Stimulated activated naive CD8-positive, alpha-beta T cell treated with anti-CD3 and anti-CD28 coated beads, Interleukin-15, amount 100 ng/mL, for 72 hours (primary cell): ENCODE measurements at places on chromosomes 7 and 10.

GRCh38 chr10:96683065-96683464 is 37.2 kb downstream of the PIK3AP1 start:
- DNase-seq = no peak

- DNase-seq = no peak
Measured at GRCh38 chr7:135560631-135561030, 2.9 kb downstream of the NUP205 start.

DNA sequence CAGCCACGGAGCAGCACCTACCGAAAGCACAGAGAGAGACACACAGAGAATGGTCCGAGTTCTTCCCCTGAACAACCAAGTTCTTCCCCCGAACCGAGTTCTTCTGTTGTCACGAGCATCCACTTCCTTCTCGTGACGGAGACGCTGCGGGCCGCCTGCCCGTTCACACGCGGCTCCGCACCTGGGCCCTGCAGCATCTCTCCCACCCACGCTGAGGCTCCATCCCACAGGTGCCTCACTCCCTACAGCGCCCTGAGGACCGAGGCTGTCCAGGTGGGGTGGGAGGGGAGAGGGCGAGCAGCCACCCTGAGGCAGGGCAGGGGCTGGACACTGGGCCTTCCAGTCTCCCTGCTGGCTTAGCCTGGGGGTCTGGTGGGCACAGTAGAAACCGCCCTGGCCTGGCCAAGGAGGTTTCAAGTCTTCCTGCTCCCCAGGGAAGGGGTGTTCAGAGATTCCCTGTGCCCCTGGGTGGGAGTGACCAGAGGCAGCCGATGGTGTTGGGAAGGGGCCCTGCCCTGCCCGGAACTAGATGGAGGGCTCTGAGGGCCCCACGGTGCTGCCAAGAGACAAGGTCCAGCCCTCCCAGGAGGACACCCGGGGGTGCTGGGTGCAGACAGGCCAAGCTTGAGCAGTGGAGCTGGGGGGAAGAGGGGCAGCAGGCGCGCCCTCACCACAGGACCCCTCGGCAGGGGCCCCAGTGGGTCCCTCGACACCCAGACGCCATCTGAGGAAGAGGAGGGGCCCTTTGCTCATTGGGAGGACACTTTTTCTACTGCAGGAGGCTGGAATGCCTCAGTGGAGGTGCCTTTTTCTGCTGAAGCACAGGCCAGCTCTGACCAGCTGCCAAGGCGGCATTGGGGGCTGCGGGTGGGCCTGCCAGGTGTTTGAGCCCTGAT is 5.2 kb upstream of the NKX6-2 start:
- no peak for DNase-seq

GRCh38 chr10:71268247-71268691 is 50.8 kb upstream of the SLC29A3 start:
- DNase-seq = no peak

- DNase-seq = no peak
Measured at GRCh38 chr7:46290374-46291049, 369.4 kb upstream of the IGFBP3 start.

- DNase-seq = no peak
Measured at GRCh38 chr7:151859111-151859947, 17.6 kb downstream of the PRKAG2 start.

DNA sequence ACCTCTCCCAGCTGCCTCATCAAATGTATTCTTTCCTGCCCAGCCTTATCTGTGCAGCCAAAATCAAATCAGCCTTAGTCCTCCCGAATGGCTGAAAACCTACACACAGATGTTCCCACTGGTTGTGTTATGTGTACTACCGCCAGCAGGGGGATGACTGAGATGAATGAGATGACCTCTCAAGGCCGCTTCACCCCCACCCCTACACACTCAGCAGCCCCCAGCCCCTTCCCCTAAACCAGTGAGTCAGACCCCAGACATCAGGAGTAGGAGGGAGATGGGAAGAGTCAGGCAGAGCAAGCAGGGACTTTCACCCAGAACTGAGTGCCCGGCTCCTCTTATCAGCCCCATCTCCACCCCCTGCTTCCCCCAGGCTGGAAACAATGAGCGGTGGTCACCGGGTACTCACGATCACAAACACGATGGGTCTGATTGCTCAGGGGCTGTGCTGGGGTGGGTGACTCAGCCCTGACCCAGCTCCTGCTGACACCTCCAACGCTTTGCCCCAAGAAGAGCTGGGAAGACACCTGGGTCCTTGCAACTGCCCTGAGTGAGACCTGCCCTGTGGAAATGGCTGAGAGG is 6.5 kb upstream of the C10orf105 start:
- no peak for DNase-seq

- DNase-seq = no peak
Measured at GRCh38 chr10:102661658-102662028, 17.4 kb downstream of the TRIM8 start.

DNA sequence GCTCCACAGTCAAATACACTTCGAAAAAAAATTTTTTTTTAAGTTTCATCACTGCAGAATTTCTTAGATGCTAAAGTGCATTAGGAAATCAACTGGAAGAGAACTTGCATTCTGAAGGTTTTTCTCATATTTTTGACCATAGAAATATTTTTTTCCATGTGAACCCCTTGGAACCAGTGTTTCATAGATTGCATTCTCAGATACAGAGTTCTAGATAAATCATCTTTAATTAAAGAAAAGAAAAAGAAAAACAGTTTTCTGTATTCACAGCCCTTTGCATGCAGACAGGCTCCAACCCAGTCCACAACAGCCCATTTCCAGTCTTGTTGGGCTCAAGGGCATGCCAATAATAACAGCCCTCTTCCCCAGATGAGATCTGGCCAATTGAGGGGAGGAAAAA is 75.5 kb upstream of the RPA3 start:
- no peak for DNase-seq

GRCh38 chr7:103718482-103719061 is 270.9 kb downstream of the RELN start:
- no peak for DNase-seq

DNA sequence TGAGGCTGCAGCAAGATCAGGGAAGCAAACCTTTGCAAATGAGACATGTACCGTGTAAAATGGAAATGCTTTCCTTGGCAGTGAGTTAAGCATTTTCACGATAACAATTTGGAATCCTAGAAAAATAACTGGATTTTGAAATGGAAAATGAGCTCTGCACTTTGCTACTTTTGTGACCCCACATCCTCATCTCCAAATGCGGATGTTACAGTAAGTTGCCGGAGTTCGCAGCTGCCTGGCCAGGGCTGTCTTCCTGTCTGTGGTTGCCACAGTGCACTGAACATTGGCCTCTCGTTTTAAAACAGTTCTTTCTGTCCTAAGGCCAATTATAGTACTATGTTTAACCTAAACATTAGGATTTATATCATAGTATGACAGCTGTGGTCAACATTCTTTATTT is 136.2 kb upstream of the FZD8 start:
- no peak for DNase-seq

DNA sequence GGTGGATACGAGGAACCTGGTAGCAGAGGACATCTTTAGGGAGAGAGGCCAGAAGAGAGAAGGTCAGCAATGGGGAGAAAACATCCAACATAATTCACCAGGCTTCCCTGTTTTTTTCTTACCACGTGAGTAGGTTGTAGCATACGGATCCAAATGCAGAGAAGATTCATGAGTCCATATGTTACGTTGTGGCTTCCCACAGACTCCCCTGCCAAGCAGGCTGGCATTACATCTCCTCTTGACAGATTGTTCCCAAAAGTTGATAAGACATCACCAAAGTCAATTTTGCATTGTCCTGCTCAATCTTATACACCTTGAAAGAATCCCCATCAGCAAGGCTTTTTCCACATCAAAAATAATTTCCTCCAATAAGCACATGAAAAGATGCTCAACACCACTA is 39.7 kb downstream of the DRGX start:
- no peak for DNase-seq

GRCh38 chr10:116464257-116464656 is 36.6 kb downstream of the PNLIPRP3 start:
- no peak for DNase-seq

- DNase-seq = no peak
Measured at GRCh38 chr10:75407224-75407712, 5.7 kb upstream of the ZNF503 start.

DNA sequence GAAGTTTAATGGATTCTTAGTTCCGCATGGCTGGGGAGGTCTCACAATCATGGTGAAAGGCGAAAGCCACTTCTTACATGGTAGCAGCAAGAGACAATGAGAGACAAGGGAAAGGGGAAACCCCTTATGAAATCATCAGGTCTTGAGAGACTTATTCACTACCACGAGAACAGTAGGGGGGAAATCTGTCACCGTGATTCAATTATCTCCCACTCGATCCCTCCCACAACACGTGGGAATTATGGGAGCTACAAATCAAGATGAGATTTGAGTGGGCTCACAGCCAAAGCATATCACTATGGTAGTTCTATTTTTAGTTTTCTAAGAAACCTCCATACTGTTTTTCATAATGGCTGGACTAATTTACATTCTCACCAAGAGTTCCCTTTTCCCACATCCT is 36.7 kb downstream of the SPAM1 start:
- DNase-seq = no peak

DNA sequence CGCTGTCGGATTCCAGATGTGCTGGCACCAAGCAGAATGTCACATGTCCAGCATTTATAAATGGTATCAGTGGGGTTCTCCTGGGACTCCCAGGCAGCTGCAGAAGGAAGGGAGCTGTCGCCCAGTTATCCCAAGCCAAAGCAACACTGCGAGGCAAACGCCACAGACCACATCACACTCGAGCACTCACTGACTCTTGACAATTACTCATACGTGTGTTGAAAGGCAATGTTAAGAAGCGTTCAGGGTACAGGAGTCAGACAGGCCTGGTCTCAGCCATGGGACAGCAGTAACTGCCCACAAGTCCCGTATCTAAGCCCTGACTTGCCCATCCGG is 113.4 kb downstream of the DIP2C start:
- DNase-seq = no peak

GRCh38 chr7:98878365-98879197 is at the start of gene TRRAP:
TRRAP (plus strand) TSS chr7:98878532; CDS start chr7:98881151, 2,619 bp downstream.
- DNase-seq = peak; percentile 86

- no peak for DNase-seq
Measured at GRCh38 chr10:4776234-4776638, 49.8 kb upstream of the AKR1E2 start.

DNA sequence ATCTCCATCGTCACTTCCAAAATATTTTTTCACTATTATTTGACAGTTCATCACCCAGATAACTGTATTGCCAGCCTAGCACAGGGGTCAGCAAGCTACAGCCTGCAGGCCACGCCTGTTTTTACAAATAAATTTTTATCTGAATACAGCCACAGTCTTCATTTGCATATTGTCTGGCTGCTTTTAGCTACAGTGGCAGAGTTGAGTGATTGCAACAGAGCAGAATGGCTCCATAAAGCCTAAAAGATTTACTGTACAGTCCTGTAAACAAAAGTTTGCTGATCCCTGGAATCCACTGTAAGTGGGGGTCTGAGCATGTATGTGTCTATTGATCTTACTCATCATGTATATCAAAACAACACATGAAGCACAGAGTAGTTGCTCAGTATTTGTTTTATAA is 45.9 kb upstream of the GNAI1 start:
- DNase-seq = no peak

DNA sequence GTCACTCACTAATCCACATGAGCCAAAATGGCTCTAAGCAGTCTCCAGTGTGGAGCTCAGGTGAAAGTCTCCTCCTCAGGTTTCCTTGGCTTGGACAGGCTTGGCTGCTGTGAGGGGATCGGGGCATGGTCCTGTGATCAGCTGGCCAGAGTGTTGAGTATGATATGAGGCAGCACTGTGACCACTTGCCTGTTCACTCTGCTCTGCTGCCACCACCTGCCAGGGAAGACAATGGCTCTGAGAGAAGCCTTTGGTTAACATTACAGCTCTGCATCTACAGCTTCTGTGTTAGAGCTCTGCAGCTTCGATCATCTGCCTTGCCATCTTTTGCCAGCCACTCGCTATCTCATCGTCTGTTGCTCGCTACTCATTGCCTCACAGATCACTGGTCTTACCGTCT is 20.1 kb upstream of the PTN start:
- no peak for DNase-seq

DNA sequence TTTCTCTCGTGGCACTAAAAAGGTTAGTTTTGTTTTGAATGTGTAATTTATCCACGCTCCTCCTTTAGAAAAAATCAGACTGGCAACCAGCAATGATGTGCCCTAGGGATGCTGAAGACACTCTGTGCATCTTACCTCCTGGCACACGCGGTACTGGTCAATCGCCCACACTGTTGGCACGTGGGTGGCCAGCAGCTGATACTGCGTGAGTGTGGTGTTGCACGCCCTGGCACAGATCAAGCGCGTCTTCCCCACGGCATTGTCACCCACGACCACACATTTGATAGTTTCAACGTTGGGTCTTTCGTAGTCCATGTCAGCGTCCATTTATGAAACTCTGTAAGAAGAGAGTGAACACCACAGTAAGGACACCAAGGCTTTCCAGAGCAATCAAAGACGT is 32.8 kb downstream of the RHOBTB1 start:
- no peak for DNase-seq

GRCh38 chr10:49750546-49750945 is 11.6 kb downstream of the OGDHL start:
- no peak for DNase-seq

- peak; percentile 29 for DNase-seq
Measured at GRCh38 chr10:61904733-61905725, 3.5 kb downstream of the ARID5B start.

- no peak for DNase-seq
Measured at GRCh38 chr10:99172128-99172738, 63.4 kb downstream of the HPSE2 start.

- no peak for DNase-seq
Measured at GRCh38 chr10:125820701-125821100, 2.4 kb downstream of the UROS start.

- peak; percentile 40 for DNase-seq
Measured at GRCh38 chr7:42227541-42227935, 9.5 kb downstream of the GLI3 start.

DNA sequence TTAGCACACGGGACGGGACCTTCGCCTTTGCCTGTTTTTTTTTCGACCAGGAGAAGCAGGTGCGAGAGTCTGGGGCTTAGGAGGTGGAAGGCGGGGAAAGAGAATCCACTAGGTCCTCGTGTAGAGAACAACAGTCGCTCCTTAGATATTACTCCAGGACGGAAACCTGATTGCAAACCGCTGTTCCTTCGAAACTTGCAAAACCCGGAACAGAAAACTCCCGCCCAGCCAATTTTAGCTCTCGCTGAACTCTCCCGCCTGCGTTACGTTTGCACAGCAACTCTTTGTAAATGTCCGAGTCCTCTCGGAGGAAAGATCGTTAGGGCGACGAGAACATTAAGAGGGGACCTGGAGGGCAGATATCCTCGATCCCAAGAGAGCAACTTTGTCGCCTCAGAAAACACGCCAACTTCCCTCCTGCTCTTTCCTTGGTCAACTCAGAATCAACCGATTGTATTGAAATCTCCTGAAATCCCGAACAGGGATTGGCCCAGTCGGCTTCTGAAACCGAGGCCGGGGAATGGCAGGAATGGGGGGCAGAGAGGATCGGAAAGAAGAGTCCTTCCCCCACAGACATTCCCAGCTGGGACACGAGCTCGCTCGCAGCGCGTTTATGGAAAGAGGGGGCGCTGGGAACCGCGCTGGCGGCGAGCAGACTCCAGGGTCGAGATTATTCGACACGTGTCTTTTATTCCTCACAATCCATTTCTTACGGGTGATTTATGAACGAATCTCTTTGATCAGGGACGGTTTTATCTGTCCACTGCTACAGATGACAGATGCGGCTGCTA is 9.9 kb downstream of the TWIST1 start:
- DNase-seq = no peak
